Stimulated activated CD4-positive, alpha-beta T cell treated with anti-CD3 and anti-CD28 coated beads, Interleukin-1b, Interleukin-23, amount 100 ng/mL, for 48 hours (primary cell): ENCODE measurements at places on chromosomes 1 and 21.

DNA sequence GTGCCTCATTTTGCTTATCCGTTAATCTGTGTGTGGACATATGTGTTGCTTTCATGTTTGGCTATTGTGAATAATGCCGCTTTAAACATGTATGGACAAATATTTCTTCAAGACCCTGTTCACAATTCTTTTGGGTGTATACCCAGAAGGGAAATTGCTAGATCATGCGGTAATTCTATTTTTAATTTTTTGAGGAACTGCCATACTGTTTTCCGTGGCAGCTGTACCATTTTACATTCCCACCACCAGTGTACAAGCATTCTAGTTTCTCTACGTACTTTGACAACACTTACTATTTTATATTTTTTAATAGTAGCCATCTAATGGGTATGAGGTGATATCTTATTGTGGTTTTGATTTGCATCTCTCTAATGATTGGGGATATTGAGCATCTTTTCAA lies 7.1 kb upstream of the NID1 start:
- no peak for DNase-seq

DNA sequence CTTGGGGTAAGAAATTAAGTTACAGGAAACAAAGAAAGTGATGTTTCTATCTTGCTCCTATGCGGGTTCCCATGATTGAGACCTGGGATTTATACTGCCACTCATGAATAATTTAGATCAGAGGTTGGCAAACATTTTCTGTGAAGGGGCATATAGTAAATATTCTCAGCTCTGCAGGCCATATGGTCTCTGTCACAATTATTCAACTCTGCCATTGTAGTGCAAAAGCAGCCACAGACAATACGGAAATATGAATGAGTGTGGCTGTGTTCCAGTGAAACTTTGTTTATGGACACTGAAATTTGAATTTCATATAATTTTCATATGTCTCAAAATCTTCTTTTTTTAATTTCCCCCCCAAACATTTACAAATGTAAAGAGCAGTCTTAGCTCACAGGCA lies 127.2 kb downstream of the FOXD2 start:
- no peak for DNase-seq

DNA sequence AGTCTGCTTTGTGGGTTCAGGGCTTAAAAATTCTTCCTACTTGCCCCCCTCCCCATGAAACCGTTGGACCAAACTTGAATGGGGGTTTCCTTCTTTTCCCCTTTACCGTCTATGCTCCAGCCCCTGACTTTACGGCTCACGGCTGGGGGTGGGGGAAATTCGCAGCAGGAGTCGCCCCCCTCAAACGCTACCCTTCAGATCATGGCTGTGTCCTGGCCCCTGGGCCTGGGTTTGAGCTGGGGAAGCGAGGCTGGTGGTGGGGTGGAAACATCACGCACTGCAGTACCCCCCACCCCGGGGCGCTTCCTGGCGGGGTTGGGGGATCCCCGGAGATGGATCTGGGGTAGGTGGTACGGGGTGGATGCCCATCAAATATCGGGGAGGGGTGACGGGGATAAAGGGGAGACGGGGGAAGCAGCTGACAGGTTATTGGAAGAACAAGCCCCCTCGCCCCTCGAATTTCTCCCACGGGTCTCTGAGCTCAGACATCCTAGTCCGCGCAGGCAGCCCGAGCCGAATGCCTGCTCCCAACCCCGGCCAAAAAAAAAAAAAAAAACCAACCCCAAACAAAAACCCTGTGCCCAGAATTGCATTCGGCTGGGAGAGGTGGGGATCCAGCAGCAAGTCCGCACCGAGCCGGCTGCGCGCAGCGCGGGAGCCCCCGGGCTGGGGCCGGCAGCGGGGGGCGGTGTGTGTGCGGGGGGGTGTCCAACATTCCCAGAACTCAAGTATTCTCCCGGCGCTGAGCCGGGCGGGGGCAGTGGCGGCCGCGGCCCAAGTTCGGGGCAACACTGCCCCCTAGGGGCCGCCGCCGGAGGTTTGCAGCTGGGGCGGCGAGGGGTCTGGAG lies 59.0 kb upstream of the ACOT11 start:
- peak; percentile 52 for DNase-seq

DNA sequence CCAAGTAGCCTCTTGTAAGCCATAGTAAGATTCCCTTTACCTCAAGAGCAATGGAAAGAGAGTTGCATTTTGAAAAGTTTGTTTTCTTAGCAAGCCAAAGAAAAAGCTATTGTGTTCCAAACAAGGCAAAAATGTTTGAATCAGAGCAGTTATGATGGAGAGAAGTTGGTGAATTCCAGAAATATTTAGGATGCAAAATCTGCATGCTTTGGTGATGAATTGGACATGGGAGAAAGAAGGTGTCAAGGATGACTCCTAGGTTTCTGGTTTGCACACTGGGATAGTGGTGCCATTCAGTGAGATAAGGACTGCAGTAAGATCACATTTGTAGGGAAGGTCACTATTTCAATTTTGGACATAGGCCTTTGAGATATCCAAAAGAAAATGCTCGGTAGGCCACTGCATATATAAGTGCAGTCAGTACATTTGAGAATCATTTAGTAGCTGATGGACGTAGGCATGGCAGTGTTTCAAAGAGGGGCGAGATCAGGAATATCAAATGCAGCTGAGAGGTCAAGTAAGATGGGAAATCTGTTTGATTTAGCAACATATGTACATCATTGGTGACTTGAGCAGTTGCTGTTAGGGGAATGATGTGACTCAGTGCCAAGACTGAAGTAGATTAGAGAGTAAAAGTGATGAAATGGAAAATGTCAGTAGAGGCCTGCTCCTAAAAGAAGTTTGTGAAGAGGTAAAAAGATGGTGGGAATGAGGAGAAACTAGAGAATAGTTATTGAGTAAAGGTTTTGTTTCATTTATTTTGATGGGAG lies 33.9 kb upstream of the GPR25 start:
- no peak for DNase-seq

DNA sequence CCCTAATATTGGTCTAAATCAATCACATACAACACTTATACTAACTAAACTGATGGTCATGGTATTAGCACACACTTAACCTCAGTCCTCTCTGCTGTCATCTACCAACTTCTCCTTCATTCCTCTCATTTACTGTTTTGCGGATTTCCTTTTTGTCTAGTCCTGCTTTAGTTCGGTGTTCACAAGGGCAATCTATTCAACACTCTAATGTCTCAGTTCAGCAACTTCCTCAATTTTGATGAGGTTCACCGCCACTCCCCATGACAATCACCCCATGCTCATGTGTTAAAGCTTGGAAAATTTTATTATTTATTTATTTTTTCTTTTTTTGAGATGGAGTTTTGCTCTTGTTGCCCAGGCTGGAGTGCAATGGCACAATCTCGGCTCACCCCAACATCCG lies 301.1 kb downstream of the PTPRC start:
- no peak for DNase-seq

DNA sequence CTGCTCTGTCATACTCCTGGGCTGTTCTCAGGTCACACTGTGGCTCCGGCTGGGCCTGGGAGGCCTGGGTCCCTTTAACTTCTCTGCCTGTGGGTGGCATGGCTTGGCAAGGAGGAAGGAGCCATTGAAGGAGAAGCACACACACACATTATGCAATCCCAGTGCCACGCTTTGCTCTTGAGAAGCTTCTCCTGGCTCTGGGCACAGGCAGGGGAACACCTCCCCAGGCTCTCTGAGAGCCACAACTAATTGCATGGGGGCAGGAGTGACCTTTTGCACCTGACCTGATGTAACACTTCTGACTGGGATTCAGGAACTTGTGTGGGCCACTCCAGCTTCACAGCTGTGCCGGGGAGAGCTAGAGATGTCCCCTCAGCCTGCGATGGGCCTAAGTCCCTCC lies 23.1 kb downstream of the LGR6 start:
- no peak for DNase-seq

DNA sequence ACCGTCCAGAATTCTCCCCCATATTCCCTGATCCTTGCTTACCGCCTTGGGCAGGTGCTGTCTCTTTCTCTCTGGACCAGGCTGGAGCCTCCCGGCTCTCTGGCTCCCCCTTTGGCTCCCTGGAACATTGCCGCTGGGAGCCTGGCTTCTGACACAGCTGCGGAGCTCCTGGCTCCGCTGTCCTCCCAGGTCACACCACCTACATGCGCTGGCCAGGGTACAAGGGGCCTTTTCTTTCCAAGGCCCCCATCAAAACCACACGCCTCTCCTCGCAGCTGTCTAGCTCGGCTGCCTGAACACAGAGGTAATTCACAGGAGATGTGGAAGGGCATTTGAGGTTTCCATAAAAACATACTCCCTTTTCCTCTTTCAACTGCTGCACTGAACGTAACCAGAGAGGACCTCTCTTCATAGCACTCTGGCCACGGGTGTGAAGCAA lies 7.5 kb upstream of the ZNF648 start:
- DNase-seq, result no peak

GRCh38 chr1:19441048-19441780 lies 44.1 kb downstream of the CAPZB start:
- no peak for DNase-seq

DNA sequence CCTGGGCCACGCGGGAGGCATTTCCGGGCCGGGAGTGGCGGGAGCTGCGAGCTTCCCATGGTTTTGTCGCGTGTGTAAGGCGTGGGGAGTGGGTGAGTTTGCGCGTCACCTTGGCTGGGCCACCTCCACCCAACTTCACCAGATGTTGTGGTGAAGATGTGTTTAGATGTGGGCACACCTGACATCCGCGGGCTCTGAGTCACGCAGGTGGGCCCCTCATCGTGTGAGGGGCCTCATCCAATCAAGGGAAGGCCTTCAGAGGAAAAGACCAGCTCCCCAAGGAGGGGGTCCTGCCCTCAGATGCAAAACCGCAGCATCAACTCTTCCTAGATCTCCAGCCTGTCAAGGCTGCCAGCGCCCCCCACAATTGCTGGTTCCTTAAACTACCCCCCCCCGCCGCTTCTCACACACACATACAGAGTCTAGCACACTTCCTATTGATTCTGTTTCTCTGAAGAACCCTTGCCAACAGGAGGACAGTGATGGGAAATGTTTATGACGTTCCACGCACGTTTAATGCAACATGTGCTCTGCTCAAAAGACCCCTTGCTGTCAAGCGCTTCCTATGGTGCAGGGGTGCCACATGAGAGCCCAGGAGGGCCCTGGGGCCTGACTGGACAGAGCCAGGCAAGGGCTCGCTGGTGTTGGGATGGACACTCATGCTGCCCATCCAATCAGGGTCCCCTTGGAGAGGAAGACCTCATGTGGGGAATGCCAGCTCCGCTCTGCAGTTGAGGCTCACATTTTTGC lies 11.9 kb downstream of the ACTRT2 start:
- DNase-seq, result peak; percentile 19

- DNase-seq, result no peak
These were observed 68.0 kb downstream of the MRPS6 start for GRCh38 chr21:34141373-34141772.

GRCh38 chr1:202274611-202275010 lies 67.1 kb downstream of the UBE2T start:
- DNase-seq, result peak; percentile 29

DNA sequence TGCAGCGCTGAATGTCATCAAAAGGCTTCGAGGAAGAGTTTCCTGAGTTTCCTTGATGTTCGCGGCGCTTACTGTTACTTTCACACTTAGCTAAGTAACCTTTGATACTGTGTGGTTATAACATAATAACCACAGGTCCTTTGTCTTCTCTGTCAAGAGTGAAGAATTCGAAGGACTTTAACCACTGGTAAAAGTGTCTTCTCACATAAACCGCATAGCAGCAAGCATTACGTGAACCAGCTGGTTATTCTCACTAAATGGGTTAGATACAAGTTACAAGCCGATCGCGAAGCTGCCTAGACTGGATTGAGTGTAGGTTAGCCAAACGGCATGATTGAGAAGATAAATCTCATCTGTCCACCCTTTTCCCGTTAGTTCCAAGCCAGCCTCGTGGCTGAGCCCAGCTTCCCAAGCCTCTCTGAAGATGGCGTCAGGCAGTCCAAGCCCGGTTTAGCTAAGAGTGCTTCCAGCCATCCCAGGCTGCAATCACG lies 18.3 kb upstream of the IFNGR2 start:
- no peak for DNase-seq

GRCh38 chr1:115694805-115695204 lies 53.0 kb downstream of the VANGL1 start:
- no peak for DNase-seq

- DNase-seq, result no peak
These were observed 237.0 kb downstream of the PTPRU start for GRCh38 chr1:29473161-29473855.

DNA sequence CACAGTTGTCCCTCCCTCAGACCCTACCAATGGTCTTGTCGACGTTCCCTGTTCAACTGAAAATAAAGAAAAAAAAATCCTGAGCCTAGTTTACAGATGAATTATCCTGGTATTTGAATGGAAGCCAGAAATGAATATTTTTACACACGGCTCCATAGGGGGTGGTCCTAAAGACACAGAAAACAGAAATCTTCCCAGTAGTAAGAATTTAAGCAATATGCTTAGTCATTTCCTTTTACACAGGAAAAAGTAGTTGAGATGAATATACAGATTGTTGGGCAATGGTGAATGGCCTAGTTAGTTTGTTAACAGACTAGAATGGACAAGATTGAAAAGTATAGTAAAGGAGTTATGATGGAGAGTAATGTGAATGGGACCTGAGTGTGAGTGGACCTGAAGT lies 67.4 kb downstream of the RGS18 start:
- no peak for DNase-seq

DNA sequence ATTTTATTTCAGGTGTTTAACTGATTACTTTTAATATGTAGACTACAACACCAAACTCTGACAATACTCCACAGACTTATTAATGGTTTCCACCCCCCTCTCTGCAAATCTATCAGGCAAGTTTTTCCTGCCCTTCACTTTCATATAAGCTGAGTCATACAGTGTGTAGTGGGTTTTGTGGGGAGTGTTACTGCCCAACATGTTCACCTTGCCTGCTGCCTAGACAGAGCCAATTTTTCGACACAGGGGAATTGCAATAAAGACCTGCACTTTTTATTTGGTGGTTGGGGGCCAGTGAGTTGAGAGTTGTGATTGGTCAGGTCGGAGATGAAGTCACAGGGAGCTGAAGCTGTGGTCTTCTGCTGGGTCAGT lies 119.7 kb downstream of the PPIAL4G start:
- no peak for DNase-seq

GRCh38 chr1:60245324-60245723 lies 171.8 kb upstream of the C1orf87 start:
- no peak for DNase-seq

DNA sequence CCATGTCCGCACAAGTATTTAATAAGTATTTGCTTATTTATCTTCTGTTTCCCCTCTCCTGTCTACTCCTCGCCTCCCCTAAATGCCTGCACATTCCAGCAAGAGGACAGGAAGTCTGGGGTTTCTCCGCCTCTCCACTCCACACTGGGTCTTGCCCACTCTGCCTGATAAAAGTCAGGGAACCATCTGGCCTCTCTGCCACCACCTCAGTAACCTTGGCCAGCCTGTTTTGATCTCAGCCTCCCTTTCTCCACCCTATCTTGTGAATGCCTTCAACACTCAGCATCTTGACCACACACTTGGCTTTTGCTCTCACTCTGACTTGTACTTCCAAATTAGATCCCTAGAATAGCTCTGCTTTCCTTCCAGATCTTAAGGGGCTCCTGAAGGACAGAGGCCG lies 165.3 kb upstream of the UBE2U start:
- no peak for DNase-seq

GRCh38 chr1:32454726-32455125 lies 10.1 kb upstream of the ZBTB8B start:
- DNase-seq, result no peak
